AML-193 (cell line): ENCODE measurements at places on chromosomes 12 and 14.
A peak's percentile ranks its signal among the peaks of the same experiment; 100 is the strongest.

DNA sequence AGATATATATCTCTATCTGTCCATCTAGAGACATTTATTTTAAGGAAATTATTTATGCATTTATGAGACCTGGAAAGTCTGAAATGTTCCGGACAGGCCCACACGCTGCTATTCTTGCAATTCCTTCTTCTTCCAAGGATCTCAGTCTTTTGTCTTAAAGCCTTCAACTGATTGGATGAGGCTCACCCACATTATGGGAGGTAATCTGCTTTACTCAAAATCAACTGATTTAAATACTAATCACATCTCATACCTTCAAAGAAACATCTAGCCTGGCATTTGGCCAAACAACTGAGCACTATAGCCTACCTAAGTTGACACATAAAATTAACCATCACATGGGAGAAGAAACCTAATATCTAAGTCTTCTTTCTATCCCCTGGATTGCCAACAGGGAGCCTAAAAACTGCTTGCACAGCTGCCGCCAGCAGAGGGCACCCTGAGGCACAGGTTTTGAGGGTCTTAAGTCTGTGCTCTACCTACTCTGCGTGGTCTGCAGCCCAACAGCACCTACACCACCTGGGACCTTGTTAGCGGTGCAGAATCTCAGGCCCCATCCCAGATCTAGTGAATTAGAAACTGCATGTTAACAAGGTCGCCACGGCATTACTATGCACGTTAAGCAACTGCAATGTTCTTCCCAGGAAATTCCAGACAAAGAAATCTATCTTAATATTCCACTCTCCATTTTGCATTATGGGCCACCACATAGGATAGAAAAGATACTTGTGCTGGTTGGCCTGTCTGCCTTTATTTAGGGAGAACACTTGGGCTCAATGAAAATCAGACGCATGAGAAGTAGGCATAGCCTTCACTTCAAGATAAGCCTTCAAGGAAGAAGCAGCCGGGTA is 249.7 kb downstream of the FOXG1 start:
- DNase-seq, result peak; percentile 2

DNA sequence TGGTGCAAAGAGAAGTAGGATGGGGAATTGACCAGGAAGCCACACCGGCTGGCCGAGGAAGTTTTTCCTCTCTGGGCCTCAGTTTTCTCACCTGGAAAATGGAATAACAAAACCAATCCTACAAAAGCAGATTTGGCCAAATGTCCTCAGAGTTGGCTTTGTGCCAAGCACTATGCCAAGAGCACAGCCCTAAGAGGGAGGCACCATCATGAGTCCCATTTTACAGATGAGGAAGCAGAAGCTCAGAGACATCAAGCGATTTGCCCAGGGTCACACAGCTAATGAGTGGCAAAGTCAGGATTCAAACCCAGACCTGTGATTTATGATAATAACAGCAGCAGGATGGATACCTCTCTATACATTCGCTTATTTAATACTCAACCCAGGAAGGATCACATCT is 27.3 kb downstream of the RASAL1 start:
- no peak for DNase-seq

DNA sequence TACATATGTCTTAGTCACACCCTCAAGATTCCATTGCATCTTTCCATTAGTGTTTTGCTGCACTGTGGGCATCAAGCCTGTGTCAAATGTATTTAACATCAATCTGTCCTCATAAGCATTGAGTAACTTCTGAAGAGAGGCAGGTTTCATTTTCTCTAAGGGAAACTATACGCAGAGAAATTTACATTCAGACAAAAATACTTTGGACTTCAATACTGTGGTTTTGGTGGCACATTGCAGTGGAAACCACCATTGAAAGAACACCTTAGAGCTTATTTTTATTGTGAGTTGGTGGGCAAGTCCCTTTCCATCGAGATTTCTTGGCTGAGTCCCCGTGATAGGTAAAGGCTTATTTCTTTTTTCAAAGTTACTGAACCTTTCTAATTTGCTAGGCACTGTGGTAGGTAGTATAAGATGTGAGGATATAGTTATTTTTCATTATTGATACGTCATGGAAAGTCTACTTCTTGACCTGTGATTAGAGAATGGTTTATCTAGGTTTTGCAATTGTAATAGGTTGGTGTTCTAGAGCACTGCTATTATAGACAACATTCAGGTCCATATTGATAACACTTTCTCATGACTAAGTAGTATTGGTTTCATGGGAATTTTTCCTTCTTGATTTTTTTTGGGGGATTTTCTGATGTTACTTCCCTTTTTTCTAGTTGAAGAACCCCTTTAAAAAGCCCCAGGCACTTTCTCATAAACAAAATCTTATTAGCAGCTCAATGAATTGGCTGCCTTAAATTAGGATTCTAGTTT is 81.9 kb downstream of the CFAP54 start:
- no peak for DNase-seq

- no peak for DNase-seq
Measured at GRCh38 chr12:50117057-50117622, 5.1 kb downstream of the COX14 start.

GRCh38 chr12:46152456-46152855 is 116.4 kb downstream of the SLC38A1 start:
- no peak for DNase-seq

DNA sequence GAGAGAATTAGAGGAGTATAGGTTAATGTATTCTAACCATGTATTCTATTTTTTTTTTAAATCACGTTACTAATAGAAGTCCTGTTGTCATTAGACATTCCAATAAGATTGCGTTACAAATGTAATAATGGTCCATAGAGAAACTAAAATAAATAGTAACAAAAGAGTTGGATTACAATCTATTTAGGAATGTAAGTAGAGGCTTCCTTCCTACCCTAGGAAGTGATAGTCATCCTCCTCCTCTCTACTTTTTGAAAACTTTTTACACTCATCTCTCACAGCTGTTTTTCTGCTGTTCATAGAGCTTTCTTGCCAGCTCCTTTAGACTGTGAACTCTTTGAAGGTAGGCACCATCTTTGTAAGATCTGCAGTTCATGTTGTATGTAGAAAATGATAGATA is 23.6 kb downstream of the TRHDE start:
- no peak for DNase-seq

DNA sequence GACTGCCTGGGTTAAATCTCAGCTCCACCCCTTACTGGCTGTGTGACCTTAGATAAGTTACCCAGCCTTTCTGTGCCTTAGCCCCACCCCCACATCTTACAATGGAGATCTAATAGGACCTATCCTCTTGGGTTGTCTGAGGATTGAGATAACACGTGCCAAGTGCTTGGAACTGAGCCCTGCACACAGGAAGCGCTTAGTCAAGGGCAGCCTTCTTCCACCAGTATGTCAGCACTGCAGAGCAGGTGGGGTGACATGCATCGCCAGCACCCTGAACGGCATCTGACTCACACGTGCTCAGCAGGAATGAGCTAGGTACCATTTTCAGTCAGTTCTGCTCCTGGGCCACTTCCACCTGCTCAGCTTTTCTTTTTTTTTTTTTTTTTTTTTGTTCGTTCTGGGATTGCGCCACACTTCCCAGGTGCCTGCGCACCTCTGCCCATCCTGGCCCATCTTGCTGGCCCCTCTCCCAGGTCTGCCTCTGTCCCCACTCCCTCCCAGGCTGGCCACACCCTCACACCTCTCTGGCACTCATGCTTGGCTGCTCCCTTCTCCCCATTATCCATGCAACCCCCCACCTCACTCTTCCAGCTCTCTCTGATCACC is 19.6 kb downstream of the LGMN start:
- DNase-seq, result no peak

- DNase-seq, result peak; percentile 90
Measured at GRCh38 chr14:96501740-96502620, at the start of gene PAPOLA. PAPOLA (plus strand) TSS chr14:96502382; CDS start chr14:96502593, 211 bp downstream.
